A673 (cell line): ENCODE measurements at places on chromosomes 4 and X.
A peak's percentile ranks its signal among the peaks of the same experiment; 100 is the strongest.

DNA sequence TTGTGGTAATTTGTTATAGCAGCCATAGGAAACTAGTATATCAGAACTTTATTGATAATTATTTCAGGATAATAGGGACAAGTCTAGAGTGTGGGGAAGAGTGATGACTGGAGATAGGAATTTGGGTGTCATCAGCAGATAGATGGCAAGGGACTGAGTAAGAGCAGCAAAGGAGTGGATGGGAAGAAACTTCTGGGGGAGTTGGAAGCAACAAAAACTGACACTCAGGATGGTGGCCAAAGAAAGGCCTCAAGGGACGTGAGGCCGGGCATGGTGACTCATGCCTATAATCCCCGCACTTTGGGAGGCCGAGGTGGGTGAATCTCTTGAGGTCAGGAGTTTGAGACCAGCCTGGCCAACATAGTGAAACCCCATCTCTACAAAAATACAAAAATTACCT, 9.1 kb upstream of the SLC25A5 start:
- DNase-seq = no peak

DNA sequence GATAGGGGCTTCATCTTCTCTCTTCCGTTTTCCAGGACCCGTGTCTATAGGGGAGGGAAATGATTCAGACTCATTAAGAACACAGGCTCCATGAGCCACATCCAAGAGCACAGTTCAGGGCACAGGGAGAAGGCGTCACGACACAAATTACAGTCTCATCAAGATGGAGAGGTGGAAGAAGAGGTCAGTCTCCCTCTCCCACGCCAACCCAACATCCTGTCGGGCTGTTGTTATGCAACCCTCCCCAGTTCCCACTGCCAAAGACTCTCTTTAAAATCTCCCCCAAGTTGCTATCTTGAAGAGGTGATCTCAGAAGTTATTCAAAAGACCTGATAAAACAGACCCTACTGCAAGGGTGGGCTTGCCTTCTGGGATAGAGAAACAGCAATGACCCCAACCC, 12.6 kb downstream of the ZMYM3 start:
- DNase-seq = no peak

GRCh38 chr4:103292959-103293358, 94.8 kb upstream of the CENPE start:
- no peak for DNase-seq

DNA sequence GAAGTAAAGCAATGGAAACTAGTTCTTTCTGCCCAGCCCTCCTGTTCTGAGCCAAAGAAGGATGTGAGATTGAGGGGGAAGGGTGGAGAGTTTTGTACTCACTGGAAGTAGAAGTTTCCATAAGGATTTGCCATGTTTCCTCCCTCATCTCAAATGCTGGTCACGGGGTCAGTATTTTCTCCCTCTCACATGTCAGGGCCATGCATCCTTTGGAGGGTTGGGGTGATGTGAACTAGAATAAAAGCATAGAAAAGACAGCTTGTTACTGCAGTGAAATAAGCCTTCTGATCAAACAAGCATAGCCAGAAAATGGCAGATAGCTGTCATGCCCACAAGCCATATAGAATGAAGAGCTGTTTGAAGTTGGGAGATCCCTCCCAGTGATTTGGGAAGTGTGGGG, 79.7 kb downstream of the KIT start:
- no peak for DNase-seq

GRCh38 chr4:83989835-83990234, 453.9 kb downstream of the GPAT3 start:
- DNase-seq = no peak

DNA sequence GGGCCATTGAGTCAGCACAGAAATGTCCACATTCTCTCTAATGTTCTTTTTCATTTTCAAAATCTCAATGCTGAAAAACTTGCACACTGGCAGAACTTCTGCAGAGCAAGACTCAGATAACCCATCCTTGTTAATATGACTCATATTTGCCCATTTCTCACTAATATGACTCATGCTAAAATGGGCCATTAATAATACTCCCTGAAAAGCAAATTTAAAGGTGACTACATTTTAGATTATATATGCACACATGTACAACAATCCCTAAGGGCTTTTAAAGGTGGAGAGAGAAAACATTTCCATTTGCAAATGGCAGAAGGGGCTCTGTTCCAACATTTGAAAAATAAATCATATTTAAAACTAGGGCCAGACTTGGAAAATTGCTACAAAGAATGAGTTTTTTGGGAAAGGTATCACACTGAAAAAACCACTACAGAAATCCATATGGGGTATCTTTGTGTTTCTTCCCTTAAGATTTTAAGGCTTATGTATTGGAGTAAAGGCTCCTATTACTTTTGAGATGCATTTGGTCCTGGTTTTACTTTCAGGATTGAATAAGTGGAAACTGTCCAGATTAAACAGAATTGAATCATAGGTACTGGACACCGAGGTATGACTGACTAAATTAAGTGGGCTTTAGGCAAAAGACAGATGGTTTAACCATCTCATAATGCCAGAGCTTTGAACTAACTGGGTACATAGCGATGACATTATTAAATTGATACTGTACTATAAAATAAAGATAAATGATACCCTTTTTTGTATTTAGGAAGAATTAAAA, 30.0 kb downstream of the TLR2 start:
- no peak for DNase-seq

DNA sequence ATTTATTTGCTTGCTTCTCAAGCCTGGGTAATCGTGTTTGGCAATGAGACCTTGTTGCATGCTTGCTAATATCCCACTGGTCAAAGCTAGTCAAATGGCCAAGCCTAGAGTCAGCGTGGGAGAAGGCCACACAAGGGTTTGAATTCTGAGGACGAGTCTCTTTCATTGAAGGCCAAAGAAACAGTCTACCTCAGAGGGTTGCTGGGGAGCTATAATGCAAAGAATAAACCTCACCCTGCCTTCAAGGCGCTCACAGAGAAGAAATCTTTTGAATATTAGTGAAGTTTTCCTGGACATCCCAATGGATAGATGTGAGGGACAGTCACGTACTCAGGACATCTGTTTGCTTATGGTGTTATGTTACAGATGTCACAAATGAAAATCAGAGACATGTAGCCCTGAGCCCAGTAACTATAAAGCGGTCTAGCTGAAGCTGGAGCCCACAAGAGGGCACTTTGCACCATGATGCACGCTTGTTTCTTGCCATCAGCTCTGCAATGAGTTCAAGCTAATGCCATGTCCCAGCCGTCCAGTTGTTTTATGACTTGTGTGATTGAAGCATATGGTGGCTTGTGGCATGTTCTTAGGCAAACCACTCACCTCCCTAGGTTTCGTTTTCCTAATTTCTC, 1.1 kb upstream of the TLR3 start:
- peak; percentile 75 for DNase-seq

- no peak for DNase-seq
These were observed 833.5 kb upstream of the ADGRL3 start for GRCh38 chr4:60366661-60367060.

DNA sequence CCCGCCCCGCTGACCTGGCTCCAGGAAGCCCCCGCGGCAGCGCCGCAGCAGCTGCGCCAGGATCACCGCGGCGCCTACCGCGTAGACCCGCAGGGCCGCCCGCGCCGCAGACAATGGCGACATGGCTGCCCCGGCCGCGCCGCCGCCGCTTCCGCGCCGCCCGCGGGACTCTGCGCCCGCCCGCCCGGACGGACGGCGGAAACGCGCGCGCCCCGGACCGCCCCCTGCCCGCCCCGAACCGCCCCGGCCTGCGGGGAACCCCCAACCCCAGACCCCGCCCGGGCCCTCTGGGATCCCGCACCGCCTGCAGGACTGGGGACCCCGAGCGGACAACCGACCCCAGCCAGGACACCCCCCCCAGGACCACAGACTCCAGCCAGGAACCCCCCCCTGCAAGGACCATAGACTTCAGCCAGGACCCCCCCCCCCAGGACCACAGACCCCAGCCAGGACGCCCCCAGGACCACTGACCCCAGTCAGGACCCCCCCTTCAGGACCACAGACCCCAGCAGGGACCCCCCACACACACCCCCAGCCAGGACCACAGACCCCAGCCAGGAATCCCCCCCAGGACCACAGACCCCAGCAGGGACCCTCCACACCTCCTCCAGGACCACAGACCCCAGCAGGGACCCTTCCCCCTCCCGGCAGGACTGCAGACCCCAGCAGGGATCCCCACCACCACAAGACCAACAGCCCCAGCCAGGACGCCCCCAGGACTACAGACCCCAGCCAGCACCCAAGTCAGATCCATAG, at the start of the genes DHRSX and ZBED1:
DHRSX (minus strand) TSS at position 174 of the 756 bp plus-strand sequence; CDS start at position 123, 51 bp downstream.
ZBED1 (minus strand) TSS at position 174 of the 756 bp plus-strand sequence. CDS start 10,257 bp downstream, outside the sequence.
- DNase-seq = peak; percentile 48

DNA sequence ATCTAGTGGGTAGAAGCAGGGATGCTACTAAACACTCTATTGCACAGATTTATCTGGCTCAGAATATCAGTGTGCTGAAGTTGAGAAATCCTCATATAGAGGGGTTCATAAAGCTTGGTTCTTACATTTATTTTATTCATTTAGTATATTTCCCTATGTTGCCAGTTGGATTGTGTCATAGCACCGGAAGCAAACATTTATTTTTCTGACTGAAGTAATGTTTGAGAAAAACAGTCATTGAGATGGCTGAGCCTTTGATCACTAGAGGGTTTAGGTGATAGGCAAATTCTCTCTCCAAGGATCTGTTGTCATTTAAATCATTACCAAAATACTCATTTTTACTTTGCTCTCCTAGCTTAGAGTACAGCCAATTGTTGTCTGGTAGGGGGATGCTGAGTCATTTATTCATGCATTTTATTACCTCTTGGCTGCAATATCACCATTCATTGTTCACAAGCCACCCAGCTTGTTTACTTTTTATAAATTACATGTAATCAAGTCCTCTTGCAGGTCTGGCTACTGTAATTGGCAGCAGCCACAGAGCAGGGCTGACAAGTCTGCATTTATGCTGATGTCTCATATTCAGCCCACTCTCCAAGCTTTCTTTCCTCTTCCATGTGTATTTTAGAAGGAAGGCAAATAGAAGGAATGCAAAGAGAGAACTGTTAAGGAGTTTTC, 15.2 kb downstream of the GAB1 start:
- DNase-seq = no peak

DNA sequence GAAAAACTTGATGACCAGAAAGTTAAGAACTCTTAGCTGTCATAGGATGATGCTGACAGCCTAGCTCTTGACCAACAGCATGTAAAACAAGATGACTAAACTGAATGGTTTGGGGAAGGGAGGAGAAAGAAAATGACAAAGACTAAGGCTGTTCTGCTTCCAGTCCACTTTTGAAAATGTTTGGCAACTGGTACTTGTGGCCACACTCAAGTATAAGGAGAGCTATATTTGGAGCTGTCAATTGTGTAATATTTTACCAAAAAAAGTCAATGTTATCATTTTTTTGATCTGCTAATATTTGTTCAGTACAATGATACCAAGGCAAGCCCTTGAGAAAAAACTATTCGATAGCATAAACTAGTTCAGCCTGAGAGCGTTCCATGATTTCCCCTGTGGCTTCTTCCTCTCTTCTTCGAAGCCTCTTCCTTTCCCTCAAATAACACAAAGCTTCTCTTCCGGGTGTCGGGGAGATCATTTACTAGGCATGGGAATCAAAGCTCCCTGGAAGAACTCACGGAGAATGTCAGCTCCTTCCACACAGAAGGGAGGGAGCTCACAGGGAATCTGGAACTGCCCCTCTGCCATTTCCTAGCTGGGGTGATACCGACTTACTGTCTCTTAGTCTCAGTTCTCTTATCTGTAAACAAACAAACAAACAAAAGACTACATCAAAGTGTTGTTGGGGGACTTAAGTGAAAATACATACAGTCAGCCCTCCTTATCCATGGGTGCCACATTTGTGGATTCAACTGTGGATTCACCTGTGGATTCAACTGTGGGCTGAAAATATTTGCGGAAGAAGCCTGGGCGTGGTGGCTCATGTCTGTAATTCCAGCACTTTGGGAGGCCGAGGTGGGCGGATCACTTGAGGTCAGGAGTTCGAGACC, 82.6 kb downstream of the SCD5 start:
- no peak for DNase-seq

DNA sequence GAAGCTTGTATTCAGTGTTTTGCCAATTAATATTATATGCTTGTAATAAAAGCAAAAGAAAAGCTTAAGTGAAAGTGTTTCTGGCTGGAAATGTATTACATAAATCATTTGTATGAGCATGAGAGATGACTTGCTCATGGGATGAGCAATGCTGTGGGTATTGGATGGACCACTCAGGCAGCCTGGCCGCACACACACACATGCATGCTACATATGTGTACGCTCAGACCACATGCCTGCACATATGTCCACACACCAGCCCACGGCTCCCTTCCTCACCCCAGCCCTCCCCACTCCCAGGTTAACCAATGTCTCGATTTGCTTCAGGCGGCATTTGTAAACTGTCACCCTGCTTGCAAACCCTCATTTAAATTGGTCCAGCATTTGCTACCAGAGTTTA, 55.9 kb downstream of the CPLX1 start:
- DNase-seq = no peak

- DNase-seq = no peak
These were observed 120.1 kb downstream of the MANBA start for GRCh38 chr4:102640669-102641068.

GRCh38 chrX:151488677-151489076, 74.8 kb upstream of the PASD1 start:
- DNase-seq = peak; percentile 27

GRCh38 chr4:150974252-150974640, 40.8 kb downstream of the LRBA start:
- no peak for DNase-seq

- peak; percentile 16 for DNase-seq
These were observed 76.7 kb downstream of the SCD5 start for GRCh38 chr4:82721819-82722423.

DNA sequence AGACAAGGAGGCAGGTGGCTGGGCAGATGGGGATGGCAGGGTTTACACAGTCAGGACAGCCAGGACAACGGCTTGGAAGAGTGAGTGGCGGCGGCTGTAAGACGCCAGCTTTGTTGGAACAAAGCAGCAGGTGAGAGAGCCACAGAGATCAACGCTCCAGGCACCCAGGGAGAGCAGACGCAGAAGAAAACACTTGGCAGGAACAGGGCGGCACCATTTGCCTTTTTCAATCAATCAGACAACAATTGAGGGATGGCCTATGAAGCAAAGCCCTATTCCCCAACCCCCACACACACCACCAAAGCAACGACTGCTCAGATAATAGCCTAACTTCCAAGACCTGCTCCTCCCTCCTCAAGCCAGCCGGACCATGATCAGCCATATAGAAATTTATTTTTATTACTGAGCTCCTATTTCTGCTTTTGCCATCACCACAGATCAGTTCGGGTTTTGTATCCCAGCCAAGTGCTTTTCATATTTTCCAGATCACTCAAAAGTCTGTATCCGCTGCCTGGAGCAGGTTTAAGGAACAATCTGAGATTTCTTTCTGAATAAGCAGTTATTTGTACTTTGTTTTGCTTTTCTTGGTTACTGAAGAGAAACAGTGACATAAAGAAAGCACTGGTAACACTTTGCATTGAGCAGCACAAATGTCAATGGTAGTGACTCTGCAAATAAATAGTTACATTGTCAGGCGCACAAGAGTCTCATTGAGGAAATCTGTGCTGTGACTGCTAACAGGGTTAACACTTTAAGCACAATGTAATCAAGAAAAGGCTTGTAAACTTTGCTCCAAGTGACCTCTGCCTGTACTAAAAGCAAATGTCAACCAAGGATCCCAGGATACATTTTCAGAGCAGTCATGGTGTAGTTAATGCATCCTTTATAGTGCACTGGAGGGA, 81.8 kb upstream of the RBPJ start:
- no peak for DNase-seq
